ENCODE measurements at places on chromosomes 3 and 15. TPM values are rescaled to one million over a fixed set of nuclear protein-coding genes. Genes with fewer than 3 reads are reported as not detected.

- no peak for DNase-seq
Observed at GRCh38 chr3:163560459-163560858, 1517.8 kb downstream of the SI start.

- no peak for DNase-seq
Observed at GRCh38 chr15:32799936-32800535, 82.2 kb downstream of the GREM1 start.

DNA sequence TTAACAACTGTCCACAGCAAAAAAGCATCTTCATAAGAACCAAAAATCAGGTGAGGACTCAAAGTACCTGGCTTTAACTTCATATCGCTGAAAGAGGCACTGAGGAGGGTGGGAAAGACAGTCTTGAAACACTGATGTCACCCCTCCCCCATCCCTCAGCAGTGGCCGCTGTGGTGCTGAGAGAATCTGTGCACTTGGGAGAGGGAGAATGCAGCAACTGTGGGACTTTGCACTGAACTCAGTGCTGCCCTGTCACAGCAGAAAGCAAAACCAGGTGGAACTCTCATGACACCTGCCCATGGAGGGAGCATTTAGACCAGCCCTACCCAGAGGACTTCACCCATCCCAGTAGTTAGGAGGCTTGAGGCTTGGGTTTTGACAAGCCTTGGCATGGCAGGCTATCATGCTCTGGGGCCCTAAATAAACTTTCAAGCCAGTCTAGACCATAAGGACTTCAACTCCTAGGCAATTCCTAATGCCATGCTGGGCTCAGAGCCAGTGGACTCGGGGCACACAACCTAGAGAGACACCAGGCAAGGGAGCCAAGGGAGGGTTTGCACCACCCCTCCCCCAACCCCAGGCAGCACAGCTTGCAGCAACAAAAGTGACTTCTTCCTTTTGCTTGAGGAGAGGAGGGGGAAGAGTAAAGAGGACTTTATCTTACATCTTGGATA lies 6.1 kb upstream of the ZSCAN2 start:
- no peak for DNase-seq

DNA sequence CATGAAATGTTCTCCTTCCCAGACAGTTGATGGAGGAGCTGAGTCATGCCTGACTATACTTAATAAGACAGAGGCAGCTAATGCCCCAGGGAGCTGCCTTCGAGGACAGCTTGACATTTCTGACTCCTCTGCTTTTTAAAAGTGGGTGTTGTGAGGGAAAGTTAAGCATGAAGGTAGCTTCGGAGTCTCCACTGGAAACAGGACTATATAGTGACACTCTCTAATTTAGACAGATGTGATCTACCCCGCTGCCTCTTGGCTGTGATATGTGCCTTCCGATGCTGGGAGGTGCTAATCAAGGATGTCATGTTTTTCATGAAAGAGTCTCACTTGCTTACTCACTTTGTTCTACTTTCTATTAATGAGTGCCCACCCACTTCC lies 72.7 kb downstream of the IL1RAP start:
- no peak for DNase-seq

Gene IQCF5
- total RNA-seq = not detected

Gene NOX5
- total RNA-seq = 0.14 TPM

Gene HESX1
- not detected for total RNA-seq

- peak; percentile 58 for DNase-seq
Observed at GRCh38 chr3:187744169-187745151, 808 bp downstream of the BCL6 start.

Gene GAP43
- not detected for total RNA-seq

Gene PDZRN3
- total RNA-seq = 80.6 TPM

GRCh38 chr15:69921626-69922619 lies 175.8 kb downstream of the TLE3 start:
- no peak for DNase-seq

Gene PLXND1
- total RNA-seq = 65.2 TPM

GRCh38 chr15:101070502-101071273 lies 151.5 kb downstream of the LRRK1 start:
- no peak for DNase-seq

Gene CNTN4
- 0.45 TPM for total RNA-seq
